ENCODE measurements at places on chromosomes 16 and 17.

DNA sequence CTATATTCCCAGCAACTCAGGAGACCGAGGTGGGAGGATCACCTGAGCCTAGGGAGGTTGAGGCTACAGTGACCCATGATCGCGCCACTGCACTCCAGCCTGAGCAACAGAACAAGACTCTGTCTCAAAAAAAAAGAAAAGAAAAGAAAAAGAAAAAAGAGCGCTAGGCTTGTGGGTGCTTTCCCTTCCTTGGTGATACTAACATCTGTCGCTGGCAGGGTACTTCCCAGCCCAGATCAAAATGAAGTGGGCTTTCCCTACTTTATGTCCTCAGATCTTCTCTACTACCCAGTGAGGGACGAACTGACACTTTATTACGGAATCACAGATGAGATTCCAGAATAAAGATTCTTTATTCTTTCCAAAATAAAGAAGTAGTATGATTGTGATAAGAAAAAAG is 103.8 kb upstream of the NOL11 start:
- DNase-seq, result no peak

DNA sequence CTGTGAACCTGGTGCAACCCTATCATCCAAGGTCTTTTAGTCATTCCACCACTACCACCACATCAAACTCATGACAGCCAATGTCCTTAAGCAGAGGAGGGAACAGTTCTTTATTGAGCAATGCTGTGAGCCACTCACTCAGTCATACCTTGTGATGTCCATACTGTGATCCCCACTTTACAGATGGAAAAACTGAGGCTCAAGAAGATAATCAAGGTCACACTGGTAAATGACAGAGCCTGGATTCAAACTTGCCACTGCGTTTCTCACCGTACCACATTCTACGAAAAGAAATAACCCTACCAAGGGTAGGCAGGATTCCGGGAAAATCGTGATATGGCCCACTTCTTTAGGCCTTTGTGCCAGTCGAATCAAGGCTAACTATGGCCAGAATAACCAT is 172.6 kb downstream of the CCT6B start:
- DNase-seq, result no peak

DNA sequence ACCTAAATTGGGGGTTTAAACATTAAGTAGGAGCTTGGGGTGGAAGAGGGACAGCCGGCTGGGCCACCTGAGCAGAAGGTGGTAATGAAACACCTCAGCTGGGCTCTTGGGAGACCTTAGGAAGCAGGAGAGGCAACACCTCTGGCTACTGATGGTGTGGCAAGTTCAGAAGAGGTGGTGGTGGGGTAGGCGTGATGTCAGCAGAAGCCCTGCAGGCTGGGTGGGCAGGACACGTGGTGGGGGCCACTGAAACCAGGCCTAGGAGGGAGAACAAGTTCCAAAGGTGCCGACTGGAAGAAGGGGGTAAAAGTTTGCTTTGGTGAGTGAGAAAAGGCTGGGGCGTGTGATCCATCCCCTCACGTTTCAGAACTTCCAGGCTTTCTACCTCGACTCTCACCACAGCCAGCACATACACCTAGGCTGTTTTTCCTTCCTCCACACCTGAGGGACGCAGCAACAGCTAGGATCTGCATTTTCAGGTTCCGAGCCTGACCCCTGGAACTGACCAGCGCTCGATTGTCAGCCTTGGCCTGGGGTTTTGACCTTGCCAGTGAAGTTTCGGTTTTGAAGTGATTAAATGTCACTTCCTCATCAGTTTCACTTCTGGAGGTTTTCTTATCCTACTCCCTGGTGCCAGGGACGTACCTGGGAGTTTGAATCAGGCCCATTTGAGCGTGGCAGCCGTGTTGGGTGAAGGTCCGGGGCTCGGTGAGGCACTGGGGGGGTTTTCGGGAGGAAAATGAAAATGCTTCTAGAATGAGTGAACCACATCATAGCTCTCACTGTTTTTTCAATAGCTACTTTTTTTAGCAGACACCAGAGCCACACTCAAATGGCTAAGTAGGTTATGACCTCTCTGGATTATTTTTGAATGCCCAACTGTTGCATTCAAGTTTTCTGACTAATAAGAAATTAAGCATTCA is 10.0 kb downstream of the SNN start:
- DNase-seq, result no peak

DNA sequence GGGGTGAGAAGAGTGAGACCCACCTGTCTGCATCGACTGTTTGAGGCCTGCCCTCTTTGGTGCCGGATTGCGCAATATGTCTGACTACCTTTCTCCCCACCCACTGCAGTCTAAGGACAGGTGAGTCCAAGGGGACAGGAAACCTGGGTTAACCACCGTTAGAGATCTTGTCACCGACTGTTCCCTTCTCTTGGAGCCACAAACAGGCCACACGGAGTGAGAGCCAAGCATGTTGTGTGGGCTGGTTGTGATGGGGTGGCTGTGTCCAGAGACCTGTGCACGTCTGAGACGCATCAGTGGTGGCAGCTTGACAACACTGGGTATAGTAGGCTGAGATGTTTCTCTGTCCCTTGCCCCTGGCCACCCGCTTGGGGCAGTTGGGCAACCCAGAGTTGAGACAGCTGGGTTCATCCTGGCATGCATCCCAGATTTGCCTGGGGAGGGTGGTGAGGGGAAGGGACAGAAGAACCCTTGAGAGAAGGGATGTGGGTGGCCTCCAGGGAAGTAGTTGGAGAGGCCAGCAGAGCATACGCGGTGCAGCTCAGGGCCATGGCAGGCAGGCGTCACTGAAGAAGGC is 21.4 kb downstream of the MPRIP start:
- DNase-seq, result peak; percentile 99

DNA sequence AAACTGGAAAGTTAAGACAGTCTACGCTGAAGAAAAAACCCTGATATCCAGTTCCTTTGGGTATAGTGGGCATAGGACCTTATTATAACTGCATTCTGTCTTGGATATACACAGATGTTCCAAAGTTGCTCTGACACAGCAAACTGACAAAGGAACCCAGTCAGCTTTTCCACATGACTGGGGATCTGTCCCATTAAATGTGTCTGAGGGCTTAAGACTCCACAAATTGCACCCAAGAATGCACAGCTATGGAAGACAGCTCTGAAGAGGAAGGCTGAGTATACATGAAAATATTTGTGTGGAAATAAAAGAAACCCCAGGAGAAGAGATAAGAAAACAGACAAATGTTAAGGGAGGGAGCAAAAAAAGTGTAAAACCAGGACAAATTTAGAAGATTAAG is 114.1 kb downstream of the SPAG9 start:
- no peak for DNase-seq

- no peak for DNase-seq
These were observed 137.8 kb upstream of the CCL2 start for GRCh38 chr17:34117332-34117731.

- no peak for DNase-seq
These were observed 15.3 kb upstream of the GNA13 start for GRCh38 chr17:65071861-65072260.

DNA sequence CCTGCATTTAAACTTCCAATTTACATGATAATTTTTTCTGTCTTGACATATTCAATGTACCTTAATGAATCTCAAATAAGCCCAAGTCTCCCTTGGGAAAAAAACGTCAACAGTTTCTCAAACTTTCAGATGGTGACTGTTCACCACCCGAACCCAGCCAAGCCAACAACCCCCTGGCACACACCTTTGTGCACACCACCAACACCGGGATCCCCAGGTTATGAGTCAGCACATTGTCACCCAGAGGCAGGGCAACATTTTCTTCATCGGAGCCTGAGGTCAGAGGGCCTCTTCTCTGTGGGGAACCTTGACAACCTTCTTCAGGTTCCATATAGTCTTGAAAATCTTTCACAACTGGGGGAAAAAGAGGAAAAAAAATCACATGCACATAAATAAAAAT is 15.5 kb downstream of the DYNC1LI2 start:
- DNase-seq, result no peak

- DNase-seq, result peak; percentile 92
These were observed 10.3 kb upstream of the RPL38 start for GRCh38 chr17:74192950-74193781.

DNA sequence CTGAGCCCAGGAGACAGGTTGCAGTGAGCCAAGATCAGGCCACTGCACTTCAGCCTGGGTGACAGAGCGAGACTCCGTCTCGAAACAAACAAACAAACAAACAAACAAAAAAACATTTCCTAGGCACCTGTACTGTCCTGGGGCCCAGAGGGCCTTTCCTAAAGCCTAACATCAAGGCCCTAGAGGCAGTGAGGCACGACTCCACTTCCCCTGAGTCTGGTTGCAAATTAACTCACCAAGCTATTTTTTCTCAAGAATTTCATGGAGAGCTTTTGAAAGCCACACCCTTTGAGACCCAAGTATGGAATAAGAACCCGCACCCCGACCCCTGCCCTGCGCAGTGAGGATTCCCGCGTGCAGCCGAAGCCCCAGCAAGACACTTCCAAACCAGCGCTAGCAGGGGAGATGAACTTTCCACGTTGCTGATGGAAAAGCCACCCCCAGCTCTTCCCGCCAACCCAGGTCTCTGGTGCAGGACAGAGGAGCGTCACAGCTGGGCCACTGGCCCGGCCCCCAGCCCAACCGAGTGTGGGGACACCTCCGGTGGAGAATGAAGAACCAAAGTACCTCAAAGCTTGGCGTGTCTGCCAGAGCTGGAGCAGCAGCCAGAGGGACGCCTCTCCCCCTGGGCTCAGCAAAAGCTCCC is 1.2 kb downstream of the CHST5 start:
- DNase-seq, result no peak

DNA sequence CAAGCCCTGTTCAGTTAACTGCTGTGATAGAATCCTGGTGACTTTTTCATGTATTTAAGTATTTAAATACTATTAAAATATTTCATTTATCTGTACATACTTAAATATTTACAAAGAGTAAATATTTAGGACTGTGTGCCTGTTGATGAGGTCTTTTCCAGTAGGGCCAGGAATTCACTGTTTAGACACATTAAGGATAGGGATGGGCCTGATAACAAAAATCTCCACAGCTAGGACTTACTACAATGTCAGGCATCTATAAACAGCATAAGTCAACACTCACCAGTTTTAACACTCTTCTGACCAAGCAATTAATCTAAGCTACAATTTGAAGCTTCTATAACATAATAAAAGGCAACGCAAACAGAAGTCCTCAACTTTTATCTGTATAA is 47.6 kb downstream of the MARVELD3 start:
- no peak for DNase-seq

- no peak for DNase-seq
These were observed 56.1 kb upstream of the MAF start for GRCh38 chr16:79656553-79657115.

DNA sequence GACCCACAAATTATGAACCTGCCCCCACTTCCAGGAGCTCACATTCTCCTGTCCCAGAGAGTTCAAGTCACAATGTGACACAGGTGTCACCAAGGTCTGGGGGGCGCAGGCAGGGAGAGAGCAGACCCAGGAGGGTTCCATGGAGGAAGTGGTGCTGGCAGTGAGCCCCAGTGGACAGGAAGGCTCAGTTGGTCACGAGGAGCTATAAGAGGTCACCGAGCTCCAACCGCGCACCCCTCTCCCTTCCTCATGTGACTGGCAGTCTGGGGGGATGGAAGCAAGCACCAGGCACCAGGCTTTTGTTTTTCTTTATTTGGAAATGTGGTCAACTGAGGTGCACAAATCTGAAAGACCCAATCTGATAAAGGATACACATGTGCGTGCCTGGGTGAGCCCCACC is 2.5 kb downstream of the ITGAD start:
- DNase-seq, result no peak

GRCh38 chr16:25093208-25094061 is 18.1 kb upstream of the LCMT1 start:
- DNase-seq, result no peak

- no peak for DNase-seq
These were observed 60.4 kb downstream of the USP43 start for GRCh38 chr17:9705745-9706144.
